ENCODE measurements at places on chromosomes 7 and 10.
A peak's percentile ranks its signal among the peaks of the same experiment; 100 is the strongest.

GRCh38 chr7:43195256-43195655 is 82.8 kb downstream of the HECW1 start:
- no peak for DNase-seq

- DNase-seq: no peak
Observed at GRCh38 chr10:122856902-122857301, 11.2 kb upstream of the CUZD1 start.

- DNase-seq: no peak
Observed at GRCh38 chr7:158676171-158676840, 28.3 kb downstream of the NCAPG2 start.

DNA sequence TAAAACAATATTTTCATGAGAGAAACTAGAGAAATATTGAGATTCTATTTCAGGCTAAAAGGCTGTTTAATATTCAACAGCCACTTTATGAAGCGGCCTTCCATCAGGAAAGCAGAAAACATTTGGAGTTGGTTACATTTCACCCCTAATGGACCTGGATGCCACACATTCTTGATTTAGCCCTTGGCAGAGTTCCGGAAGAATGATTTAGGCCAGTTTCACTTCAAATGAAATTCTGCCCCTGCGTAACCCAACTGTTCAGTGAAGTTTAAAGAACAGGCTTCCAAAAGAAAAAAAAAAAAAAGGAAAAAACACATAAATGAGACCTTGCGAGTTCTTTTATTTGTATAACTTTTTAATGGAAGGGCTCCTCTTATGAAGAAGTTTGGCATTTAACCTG is 239.2 kb upstream of the AKR1E2 start:
- DNase-seq: peak; percentile 5

- DNase-seq: no peak
Observed at GRCh38 chr10:85600744-85601081, 765.9 kb downstream of the GRID1 start.

DNA sequence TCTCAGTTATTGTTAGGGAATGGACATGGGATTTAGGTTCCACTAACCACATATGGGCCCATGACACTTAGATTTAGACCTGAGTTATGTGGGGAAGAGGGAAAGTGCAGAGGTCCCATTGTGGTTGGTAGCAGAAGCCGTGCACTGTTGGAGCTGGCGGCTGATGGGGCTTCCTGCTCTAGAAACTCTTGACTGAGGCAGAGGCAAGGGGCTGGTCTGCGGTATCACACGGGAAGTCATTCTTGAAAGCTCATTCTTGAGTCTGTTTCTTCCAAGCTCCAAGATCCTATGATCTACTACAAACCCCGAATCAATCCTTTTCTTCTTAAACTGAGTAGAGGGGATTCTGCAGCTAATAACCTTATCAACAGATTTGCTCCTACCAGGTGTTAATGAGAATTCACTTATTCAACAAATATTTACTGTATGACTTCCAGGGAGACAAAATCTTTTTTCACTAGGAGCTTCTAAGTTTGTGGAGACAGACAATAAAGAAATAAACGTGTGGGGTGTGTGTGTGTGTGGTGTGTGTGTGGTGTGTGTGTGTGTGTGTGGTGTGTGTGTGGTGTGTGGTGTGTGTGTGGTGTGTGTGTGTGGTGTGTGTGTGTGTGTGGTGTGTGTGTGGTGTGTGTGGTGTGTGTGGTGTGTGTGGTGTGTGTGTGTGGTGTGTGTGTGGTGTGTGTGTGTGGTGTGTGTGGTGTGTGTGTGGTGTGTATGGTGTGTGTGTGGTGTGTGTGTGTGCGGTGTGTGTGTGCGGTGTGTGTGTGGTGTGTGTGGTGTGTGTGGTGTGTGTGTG is 57.1 kb downstream of the AOC1 start:
- DNase-seq: no peak

DNA sequence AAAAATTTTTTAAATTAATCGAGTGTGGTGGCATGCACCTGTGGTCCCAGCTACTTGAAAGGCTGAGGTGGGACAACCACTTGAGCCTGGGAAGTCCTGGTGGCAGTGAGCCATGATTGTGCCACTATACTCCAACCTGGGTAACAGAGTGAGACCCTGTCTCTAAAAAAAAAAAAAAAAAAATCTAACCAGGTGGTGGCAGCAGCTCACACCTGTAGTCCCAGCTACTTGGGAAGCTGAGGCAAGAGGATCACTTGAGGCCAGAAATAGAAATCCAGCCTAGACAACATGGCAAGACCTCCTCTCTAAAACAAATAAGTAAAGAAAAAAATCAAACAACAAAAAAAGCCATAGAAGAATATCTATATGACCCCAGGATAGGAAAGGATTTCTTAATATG is 3.6 kb upstream of the MYOF start:
- DNase-seq: no peak

GRCh38 chr10:114631666-114632417 is 26.2 kb downstream of the ABLIM1 start:
- no peak for DNase-seq
